ENCODE measurements at places on chromosomes 6 and 20. TPM values are rescaled to one million over a fixed set of nuclear protein-coding genes. Genes with fewer than 3 reads are reported as not detected.

The DEFB121 gene
- not detected for total RNA-seq

The PAK5 gene
- 0.14 TPM for total RNA-seq

The SLC29A1 gene
- 26.5 TPM for total RNA-seq

The MEI4 gene
- not detected for total RNA-seq

The PTCRA gene
- not detected for total RNA-seq

The COL20A1 gene
- not detected for total RNA-seq

The RBL1 gene
- 6.9 TPM for total RNA-seq
